ENCODE measurements at places on chromosomes 1 and 21. TPM values are rescaled to one million over a fixed set of nuclear protein-coding genes. Genes with fewer than 3 reads are reported as not detected.

GRCh38 chr1:203407296-203407695 is 56.4 kb upstream of the FMOD start:
- no peak overlapping the region for H3K27ac ChIP-seq
- H3K4me1 ChIP-seq, result no peaks in the 10 kb centered on the region
- no peak for DNase-seq
- no peaks in the 10 kb centered on the region for H3K36me3 ChIP-seq
- H3K4me3 ChIP-seq, result no peak overlapping the region

DNA sequence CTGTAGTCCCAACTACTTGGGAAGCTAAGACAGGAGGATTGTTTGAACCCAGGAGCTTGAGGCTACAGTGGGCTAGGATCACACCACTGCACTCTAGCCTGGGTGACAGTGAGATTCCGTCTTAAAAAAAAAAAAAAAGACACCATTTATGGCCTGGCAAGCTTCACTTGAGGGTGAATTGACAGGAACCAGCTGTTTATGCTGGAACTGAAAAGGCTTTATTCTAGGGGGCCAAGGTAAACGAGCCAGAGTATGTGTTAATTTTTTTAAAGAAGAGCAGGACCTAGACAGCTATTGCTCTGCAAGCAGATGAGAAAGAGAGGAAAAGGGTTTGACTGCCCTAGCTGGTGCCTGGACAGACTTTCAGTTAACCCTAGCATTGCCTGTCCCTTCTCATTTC is 37.0 kb downstream of the S100A6 start:
- peaks cover 13% of the 10 kb centered on the region for H3K27me3 ChIP-seq
- no peaks in the 10 kb centered on the region for H3K4me1 ChIP-seq
- H3K4me3 ChIP-seq, result no peak overlapping the region
- no peaks in the 10 kb centered on the region for H3K36me3 ChIP-seq
- no peak overlapping the region for H3K27ac ChIP-seq

TSSK3 gene
- total RNA-seq, result 0.51 TPM

- no peaks in the 10 kb centered on the region for H3K27me3 ChIP-seq
- H3K36me3 ChIP-seq, result no peaks in the 10 kb centered on the region
- H3K4me3 ChIP-seq, result no peak overlapping the region
- H3K27ac ChIP-seq, result peak overlapping the region; percentile 83
These were observed 178.4 kb downstream of the PSMG1 start for GRCh38 chr21:39004634-39005501.

CYP4A11 gene
- total RNA-seq, result not detected

GRCh38 chr21:46322351-46323226 is 1.1 kb downstream of the C21orf58 start:
- H3K4me3 ChIP-seq, result peak overlapping the region; percentile 93
- H3K4me1 ChIP-seq, result peaks cover 43% of the 10 kb centered on the region
- DNase-seq, result no peak
- no peaks in the 10 kb centered on the region for H3K27me3 ChIP-seq
- peaks cover 19% of the 10 kb centered on the region for H3K36me3 ChIP-seq

KCNT2 gene
- not detected for total RNA-seq

RXFP4 gene
- total RNA-seq, result 0.16 TPM

DNA sequence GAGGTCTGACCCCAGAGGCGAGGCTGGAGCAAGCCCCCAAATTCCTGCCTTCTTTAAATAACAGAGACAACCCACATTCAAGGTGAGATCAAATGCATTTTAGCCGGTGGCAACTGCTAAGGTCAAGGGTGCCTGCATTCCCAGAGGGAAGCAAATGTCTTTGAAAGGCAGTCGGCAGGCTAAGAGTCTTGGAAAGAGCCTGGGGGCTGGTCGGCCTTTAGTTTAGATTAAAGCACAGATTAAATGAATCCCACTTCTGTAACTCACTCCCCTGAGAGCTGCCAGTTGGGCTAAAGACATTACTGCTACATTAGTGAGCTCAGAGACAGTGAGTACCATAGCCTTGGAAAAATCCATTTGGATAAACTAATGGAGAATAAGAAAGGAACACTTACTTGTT is 59.2 kb downstream of the HTR6 start:
- no peak for DNase-seq
- H3K4me1 ChIP-seq, result no peaks in the 10 kb centered on the region
- H3K27ac ChIP-seq, result peak overlapping the region; percentile 19

DNA sequence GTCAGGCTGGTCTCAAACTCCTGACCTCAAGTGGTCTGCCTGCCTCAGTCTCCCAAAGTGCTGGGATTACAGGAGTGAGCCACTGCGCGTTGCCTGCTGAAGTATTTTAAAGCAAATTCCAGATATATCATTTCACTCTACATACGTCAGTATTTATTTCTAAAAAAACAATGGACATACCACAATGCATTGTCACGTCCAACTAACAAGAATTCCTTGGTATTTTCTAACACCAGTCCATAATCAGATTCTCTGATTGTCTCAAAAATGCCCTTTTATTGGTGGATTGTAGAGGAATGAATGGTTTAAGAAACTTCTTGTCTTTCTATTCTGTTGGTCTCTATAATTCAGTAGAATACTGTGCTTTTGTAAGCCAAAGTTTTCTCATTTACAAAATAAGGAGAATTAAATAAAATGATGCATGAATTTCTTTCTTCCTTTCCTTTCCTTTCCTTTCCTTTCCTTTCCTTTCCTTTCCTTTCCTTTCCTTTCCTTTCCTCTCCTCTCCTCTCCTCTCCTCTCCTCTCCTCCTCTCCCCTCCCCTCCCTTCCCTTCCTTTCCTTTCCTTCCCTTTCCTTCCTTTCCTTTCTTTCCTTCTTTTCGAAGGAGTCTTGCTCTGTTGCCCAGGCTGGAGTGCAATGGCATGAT is 55.8 kb downstream of the VPS13D start:
- DNase-seq, result no peak
- peaks cover 6% of the 10 kb centered on the region for H3K4me1 ChIP-seq
- no peaks in the 10 kb centered on the region for H3K27me3 ChIP-seq
- no peak overlapping the region for H3K27ac ChIP-seq
- H3K36me3 ChIP-seq, result peaks cover 28% of the 10 kb centered on the region

- no peak overlapping the region for H3K4me3 ChIP-seq
- H3K4me1 ChIP-seq, result no peaks in the 10 kb centered on the region
- no peak for DNase-seq
- H3K36me3 ChIP-seq, result no peaks in the 10 kb centered on the region
- peaks cover 8% of the 10 kb centered on the region for H3K27me3 ChIP-seq
These were observed 61.9 kb upstream of the TARDBP start for GRCh38 chr1:10950316-10951172.

STIL gene
- total RNA-seq, result 26.3 TPM

DNA sequence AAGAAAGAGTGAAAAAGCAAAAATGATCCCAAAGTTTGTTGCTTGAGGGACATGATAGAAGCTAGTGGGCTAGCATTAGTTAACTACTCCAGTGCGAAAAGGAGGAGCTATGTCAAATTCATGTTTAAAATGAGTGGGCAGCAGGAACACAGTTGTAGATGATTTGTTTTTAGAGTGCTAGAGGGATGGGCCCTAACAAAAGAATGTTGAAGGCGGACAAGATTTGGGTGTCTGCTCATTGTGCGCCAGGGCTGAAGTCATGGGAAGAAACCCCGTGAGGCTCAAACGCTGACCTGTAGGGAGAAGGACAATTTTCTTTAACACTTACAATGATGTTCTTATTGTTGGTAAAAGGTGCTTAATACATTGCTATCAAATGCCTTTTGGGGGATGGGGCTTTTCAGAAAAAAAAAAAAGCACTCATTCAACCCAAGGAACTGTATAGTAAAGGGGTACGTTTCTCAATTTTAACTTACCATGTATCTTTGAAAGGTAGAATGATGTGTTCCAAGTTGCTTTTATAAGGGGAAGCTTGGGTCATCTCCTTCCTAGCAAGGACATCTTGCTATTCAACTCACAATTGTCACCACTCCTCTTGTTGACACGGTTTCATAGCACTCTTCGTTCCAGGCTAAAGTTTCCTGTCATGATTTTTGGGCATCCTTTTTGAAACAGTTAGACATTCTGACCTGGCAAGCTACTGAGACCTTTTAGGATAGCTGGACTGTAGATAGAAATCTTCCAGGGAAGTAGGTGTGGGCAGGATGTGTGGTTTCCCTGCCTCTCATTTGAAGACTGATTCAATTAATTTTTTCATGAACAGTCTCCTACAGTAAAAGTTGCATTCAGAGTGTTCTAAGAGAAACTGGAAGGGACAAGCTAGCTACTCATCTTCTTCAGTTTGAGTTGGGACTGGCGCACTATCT is 53.0 kb upstream of the CNN3 start:
- H3K4me3 ChIP-seq, result no peak overlapping the region
- H3K27ac ChIP-seq, result no peak overlapping the region
- H3K27me3 ChIP-seq, result peaks cover 2% of the 10 kb centered on the region
- no peak for DNase-seq
- H3K4me1 ChIP-seq, result no peaks in the 10 kb centered on the region

All from activated T-helper 1 cell treated with anti-CD3 and anti-CD28 coated beads, Interleukin-12 subunit alpha, Interleukin-12 subunit beta, Interleukin-2, Interleukin-4 antibody, amounts not matched to agents 30 ng/mL and 10 ng/mL and 1 ng/mL, durations not matched to agents 14 hours and 24 hours and 36 hours (primary cell).